Activated CD4-positive, CD25-positive, alpha-beta regulatory T cell treated with anti-CD3 and anti-CD28 coated beads, Interleukin-2, amount 50 U/mL, for 72 hours (primary cell): ENCODE measurements at places on chromosomes 12 and 14.

- DNase-seq, result no peak
Measured at GRCh38 chr12:75170640-75171185, 38.9 kb downstream of the KCNC2 start.

DNA sequence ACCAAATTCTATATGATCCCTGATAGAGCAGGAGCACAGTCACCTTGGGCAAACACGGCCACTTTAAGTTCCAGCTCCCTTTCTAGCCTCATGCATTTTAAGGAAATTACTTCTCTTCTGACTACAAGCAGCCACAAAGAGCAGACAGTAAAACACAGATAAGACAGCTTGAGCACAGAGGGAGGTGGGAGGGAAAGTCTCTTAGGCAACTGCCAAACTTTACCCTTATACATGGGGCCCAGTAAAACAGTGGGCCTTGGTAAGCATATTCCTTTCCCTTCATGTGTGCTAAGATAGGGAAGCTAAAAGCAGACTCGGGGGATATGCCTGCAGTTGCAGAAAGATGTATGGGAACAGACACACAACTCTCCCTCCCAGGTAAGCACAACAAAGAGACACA is 235.9 kb downstream of the CPNE8 start:
- DNase-seq, result no peak

GRCh38 chr12:19053218-19053617 is 76.3 kb upstream of the PLEKHA5 start:
- no peak for DNase-seq

GRCh38 chr14:78127961-78128360 is 42.2 kb upstream of the NRXN3 start:
- no peak for DNase-seq

GRCh38 chr14:101635749-101636560 is 74.7 kb downstream of the DIO3 start:
- peak; percentile 52 for DNase-seq

GRCh38 chr12:18576104-18576626 is 161.6 kb downstream of the PLCZ1 start:
- no peak for DNase-seq

- no peak for DNase-seq
Measured at GRCh38 chr14:101289911-101290310, 271.4 kb upstream of the DIO3 start.

- DNase-seq, result no peak
Measured at GRCh38 chr12:113468365-113469223, 3.1 kb downstream of the LHX5 start.

GRCh38 chr12:13099066-13099843 is 4.2 kb downstream of the GSG1 start:
- no peak for DNase-seq
